ENCODE measurements at places on chromosomes 1 and 21.

GRCh38 chr1:229364207-229365065, 21.6 kb upstream of the CCSAP start:
- DNase-seq: no peak

DNA sequence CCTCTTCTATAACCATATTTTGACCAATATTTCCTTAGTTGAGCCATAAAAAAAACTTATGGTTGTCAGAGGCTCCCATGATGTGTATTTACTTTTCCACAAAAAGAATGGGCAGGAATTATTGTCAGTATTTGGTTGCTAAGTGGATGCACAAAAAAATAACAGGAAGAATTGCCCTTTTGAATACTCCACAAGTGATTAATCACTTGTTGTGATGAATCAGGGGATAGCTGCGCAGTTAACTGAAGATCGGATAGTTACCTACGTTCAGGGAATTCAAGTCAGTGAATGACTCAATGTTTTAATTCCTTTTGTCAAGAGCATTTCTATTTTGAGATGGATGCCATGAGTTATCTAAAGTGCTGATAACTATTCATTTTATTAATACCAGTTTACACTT, 785.2 kb upstream of the B3GALT2 start:
- no peak for DNase-seq

DNA sequence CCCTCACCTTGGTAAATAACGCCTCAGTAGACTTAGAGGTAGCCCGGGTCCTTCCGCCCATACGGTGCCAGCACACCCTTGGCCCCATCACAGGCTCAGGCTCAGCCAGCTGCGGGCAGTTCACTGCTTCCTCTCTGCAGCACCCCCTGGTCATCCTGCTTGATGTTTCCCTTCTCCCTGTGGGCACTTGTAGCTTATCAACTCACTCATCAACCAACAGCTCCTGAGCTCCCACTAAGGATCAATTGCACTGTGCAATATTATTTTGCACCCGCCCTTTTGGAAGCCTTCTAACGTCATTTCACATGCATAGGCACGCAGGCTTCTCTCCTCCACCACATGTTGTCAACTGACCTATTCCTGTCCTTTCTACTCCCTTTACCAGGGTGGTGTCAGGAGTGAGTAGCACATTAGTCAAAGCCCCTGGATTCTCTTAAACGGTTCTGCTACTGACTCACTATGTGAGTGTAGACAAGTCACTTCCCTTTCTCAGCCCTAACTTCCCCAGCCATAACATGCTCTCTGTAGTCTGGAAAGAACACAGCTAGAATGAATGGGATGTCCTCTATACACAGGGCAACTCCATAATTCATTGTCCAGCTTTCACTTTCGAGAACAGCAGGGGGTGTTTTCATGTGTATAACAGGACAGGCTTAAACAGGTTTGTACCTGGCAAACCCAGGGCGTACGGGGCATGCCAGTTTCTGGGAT, 47.1 kb upstream of the IRF2BP2 start:
- DNase-seq: no peak

- DNase-seq: no peak
These were observed 99.3 kb downstream of the CEP350 start for GRCh38 chr1:180053594-180054567.

- no peak for DNase-seq
These were observed 23.3 kb downstream of the TUFT1 start for GRCh38 chr1:151563376-151563775.

DNA sequence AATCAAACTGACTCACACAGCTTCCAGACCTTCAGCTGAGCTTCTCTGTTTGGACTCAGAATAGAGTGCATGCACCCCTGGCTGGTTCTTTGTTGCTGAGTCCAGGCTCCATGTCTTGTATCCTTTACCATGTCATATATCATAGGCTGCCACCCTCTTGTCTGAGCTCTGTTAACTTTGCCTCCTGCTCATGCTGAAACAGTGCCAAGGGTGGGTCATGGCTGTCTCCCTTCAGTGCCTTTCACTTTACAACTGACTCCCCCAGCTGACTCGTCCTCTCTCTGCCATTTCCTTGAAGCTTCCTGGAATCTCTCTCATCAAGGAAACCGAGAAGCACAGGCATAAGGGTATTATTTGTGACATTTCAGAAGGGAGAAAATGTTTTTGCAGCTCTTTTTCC, 885.3 kb downstream of the TTLL7 start:
- DNase-seq: no peak

DNA sequence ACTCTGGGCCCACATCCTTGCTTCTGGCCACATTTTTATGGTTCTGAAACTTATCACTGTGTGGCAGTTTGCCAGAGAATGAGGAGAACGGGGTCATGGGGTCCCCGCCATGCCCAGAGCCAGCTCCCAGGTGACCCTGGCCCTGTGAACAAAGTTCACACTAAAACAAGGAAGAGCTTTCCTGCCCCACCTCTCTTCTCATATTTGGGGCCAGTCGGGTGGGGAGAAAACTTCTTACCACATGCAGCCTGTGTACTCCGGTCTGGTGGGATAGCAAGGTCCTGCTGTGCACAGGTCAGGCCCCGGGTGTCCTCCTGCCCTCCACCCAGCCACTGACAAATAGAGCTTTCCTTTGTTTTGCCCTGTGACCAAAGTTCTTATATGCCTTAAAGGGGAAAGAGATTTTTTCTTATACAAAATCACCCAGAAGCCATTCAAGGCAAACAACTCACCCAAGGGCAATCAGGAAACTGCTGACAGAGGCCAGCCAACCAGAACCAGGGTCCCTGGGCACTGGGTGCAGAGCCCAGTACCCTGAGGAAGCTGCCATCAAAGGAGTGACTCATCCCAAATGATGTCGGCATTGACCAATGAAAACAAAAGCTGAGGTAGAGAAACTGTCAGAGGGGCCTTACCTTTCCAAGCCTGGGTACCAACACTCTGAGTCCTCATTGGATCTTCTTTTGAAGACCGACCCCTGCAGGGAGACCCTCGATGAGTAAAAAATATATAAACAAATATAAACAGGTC, 53.6 kb downstream of the OLIG1 start:
- no peak for DNase-seq

- DNase-seq: no peak
These were observed at the start of gene STUM for GRCh38 chr1:226548256-226549093. Gene STUM, plus strand, starts transcription at chr1:226548764. Its CDS starts 141 bp downstream, at chr1:226548905.

DNA sequence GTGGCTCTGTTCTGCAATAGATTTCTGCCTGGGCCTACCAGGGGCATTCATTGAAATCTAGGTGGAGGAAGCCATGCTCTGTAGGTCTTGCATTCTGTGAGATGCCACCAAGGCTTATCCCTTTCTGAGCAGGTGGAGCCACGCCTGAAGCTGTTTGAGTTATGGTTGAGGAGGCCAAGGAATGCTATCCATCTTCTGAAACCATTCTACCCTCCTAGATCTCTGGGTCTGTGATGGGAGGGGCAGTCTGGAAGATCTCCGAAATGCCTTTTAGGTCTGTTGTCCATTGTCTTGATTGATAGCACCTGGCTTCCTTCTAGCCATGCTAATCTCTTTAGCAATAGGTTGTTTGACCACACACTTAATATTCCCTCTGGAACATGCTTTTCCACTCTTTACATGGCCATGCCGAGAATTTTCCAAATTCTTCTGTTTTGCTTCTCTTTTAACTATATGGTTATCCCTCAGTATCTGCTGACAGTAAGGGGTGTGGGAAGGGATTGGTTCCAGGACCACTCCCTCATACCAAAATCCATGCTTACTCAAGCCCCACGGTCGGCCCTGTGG, 45.2 kb downstream of the AK4 start:
- DNase-seq: no peak

- no peak for DNase-seq
These were observed 4.1 kb upstream of the OR2M5 start for GRCh38 chr1:248140846-248141245.

DNA sequence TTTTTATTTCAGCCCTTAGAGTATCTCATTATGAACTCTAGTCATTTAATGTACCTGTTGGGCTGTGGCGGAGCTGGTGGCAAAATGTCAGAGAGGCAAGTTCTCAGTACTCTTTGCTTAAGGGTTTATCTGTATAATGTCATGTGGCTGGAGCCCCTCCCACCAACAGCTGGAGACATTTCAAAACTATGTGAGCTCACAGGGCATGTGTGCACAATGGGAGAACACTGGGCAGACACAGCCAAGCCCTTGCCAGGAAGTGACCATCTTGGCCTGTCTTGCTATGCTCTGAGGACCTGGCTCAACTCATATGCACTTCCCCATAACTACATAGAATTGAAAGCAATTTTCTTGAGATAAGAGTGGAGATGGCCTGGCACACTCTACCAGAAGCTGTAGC, 296.4 kb downstream of the PTPRU start:
- no peak for DNase-seq

DNA sequence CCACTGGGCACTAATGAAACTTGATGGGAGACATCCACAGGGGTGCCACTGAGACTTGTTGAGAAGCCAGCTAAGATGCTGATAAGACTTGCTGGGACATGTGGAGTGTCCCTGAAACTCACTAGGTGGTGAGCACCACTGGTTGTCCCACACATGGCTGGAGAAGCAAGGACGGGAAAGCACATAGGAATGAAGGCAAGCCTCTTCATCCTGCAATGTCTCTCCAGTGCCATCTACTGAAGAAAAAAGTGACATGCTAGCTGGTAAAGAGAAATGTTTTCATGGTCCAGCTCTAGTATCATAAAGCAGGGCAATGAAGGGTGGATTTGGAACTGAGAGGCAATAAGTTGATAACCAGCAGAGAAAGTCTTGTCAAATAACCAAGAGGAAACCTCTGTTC, 283.0 kb downstream of the PAPPA2 start:
- no peak for DNase-seq

GRCh38 chr1:54136269-54136896, 16.4 kb downstream of the CDCP2 start:
- DNase-seq: no peak

DNA sequence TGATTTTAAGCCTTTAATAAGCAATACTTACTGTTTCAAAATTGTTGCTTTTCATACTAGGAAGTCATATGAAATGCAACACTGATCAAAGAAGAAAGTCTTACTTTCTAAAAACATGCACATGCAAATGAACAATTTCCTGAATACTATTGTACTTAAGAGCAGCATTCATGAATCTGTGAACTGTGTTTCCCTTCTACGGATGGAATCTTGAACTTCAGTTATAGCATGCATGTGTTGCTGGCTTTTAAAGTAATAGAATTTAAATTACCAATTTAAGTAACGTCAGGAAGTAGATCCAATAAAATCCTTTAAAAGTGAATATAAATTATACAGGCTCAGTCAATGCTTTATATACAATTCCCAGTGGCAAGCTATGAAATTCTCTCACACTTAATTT, 348.9 kb downstream of the KCNT2 start:
- DNase-seq: no peak

- no peak for DNase-seq
These were observed 151.5 kb downstream of the CLEC20A start for GRCh38 chr1:178345238-178345637.

- no peak for DNase-seq
These were observed 1267.0 kb upstream of the NCAM2 start for GRCh38 chr21:19731251-19731650.

GRCh38 chr21:35981514-35982070, 78.7 kb downstream of the SETD4 start:
- DNase-seq: no peak

- DNase-seq: no peak
These were observed 204.9 kb upstream of the JUN start for GRCh38 chr1:58988752-58989151.

GRCh38 chr1:37807555-37808368, at the start of the genes C1orf122 and YRDC:
Gene C1orf122, plus strand, starts transcription at chr1:37807790. Its CDS starts 615 bp downstream, at chr1:37808405.
Gene YRDC, minus strand, starts transcription at chr1:37808208. Its CDS starts 28 bp downstream, at chr1:37808180.
- DNase-seq: peak; percentile 98

DNA sequence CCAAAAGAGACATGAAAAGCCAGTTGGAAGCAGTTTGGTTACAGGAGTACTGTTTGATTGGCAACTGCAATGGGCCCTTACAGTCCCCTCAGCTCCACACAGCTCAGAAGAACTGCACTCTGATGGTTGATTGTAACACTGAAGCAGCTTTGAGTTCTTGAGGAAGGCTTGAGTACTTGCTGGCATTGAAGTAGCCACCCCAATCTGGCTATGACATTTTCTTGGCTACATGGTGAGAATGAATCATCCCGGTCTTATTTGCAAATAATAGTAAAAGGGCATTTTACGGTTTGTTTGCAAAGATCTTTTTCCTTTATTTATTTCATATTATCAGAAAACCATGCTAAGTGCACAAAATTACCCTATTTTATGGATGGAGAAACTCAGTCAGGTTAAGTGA, 159.7 kb upstream of the BEND5 start:
- no peak for DNase-seq

- no peak for DNase-seq
These were observed 115.8 kb downstream of the NR5A2 start for GRCh38 chr1:200143347-200143746.

DNA sequence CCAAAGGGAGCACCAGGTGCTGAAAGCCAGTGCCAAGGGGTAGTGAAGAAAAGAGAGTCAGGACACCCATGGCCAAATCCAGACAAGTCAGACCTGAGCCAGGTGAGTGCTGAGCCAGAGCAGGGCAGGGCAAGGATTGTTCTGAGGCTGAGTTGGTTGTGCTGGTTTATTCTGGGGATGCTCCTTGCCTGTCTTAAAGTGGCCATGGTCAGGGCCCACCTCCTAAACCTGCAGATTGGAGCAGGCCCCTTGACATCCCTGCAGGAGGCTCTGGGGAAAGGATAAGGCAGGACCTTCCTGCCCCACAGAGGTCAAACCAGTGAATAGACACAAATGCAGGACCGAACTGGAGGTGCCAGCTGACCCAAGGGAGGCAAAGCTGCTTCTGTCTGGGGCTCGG, 138.4 kb downstream of the HIVEP3 start:
- DNase-seq: no peak

DNA sequence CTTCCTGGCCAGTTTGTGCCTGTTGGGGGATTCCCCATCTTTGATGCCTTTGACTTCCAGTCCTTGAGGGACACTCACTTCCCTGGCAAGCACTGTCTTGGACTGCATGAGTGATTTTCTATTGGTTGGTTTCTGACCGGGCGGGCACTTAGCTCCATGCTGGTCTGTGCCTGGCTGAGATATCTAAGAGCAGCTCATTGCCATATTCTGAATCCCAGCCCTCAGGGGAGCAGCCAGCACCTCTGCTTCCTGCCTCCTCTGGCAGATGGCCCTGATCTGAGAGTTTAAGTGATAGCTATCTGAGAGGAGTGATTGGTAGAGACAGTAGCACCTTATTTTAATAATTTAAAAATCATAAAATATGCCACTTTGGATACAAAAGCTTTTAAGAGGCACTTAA, 52.5 kb downstream of the DISC1 start:
- no peak for DNase-seq

DNA sequence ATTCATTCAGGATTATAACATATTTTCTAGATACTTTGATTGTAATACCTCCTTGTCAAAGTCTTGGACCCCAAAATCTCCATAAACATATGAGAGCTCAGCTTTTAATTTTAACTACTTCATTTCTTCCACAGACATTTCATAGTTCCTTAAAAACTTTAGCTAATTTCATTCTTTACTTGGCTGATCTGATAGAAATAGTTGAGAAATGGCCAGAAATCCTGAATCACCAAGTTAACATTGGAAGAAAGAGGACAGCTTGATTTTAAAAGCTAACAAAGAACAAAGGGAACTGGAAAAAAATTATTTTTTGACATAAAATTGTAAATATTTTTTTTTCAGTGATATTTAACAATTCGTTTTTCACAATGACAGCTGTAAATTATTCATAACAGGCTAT, 216.5 kb downstream of the NTNG1 start:
- no peak for DNase-seq

- no peak for DNase-seq
These were observed 963.4 kb upstream of the ADGRL4 start for GRCh38 chr1:79969886-79970285.

- no peak for DNase-seq
These were observed 35.0 kb upstream of the PRKACB start for GRCh38 chr1:84108900-84109578.
